ENCODE measurements at places on chromosomes 1 and 21. TPM values are rescaled to one million over a fixed set of nuclear protein-coding genes. Genes with fewer than 3 reads are reported as not detected.

The MTOR gene
- total RNA-seq, result 61.0 TPM

The SPATA1 gene
- total RNA-seq, result 2.2 TPM

The EXTL1 gene
- not detected for total RNA-seq

The FAM110D gene
- total RNA-seq, result 1.0 TPM

The TCHH gene
- not detected for total RNA-seq

The ZNF593OS gene
- not detected for total RNA-seq

The APCS gene
- 0.40 TPM for total RNA-seq

The HSD3B2 gene
- 2.1 TPM for total RNA-seq

The C1orf141 gene
- 0.88 TPM for total RNA-seq

The C1orf87 gene
- total RNA-seq, result 0.40 TPM

The SLC2A5 gene
- 2.3 TPM for total RNA-seq

The ATP1A4 gene
- total RNA-seq, result not detected

The NOTCH2NLA gene
- 72.3 TPM for total RNA-seq

DNA sequence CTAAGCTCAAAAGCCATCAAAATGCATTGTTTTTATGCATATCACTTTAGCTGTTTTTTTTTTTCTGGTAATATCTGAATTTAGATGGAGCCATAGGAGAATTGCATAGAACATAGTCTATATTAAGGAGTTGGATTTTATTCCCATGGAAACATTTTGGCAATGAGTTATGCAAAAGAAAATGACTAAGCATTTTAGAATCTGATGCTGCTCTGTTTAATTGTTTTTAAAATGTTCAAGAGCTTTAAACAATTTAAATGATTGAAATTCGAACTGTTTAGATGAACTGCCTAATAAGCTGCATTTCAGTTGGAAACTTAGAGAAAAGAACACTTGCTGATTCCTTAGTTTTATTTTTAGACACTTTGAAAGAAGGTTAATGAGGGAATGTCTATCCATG lies 1531.5 kb upstream of the B3GALT2 start:
- DNase-seq, result no peak

- no peak for DNase-seq
Observed at GRCh38 chr1:24107462-24108138, 4.3 kb downstream of the MYOM3 start.

GRCh38 chr1:227447531-227447990 lies 115.8 kb upstream of the ZNF678 start:
- peak; percentile 78 for DNase-seq

GRCh38 chr21:41794600-41794999 lies 27.7 kb upstream of the RIPK4 start:
- DNase-seq, result no peak

GRCh38 chr1:81695741-81696140 lies 105.0 kb upstream of the ADGRL2 start:
- no peak for DNase-seq

- DNase-seq, result no peak
Observed at GRCh38 chr21:28334407-28334806, 658.3 kb downstream of the LTN1 start.

DNA sequence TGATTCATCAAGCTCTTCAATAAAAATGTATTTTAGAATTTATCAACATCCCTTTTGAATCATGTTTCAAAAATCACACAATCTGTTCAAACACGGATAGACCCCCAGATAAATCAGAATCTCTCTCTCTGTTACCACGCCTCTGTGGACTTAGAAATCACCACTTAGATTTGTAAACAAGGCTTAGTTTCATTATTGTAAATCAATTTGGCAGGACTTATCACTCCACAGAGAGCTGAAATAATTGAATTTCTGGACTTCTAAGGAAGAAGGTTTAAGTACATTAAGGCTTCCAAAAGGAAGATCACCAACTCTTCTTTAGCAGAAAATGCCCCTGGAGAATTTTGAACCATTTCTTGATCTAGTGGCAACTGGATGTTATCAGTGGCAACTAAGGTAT lies 100.4 kb downstream of the APP start:
- DNase-seq, result no peak

DNA sequence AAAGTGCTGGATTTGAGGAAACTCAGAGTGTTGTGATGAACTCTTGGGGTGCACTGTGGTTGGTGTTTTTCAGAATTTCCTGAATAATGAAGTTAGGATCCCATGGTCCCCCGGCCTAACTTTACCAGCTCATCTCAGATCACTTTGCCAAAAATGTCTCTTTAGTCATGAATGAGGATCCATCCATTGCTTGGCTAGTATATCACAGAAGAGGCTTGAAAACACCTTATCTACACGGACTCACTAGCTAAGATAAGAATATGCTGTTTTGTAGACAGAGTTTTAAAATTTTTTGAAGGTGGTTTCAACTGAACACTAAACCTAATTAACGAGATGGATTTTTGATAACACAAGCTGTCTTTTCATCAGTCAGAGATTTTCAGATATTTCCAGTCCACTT lies 53.8 kb downstream of the IVNS1ABP start:
- no peak for DNase-seq

DNA sequence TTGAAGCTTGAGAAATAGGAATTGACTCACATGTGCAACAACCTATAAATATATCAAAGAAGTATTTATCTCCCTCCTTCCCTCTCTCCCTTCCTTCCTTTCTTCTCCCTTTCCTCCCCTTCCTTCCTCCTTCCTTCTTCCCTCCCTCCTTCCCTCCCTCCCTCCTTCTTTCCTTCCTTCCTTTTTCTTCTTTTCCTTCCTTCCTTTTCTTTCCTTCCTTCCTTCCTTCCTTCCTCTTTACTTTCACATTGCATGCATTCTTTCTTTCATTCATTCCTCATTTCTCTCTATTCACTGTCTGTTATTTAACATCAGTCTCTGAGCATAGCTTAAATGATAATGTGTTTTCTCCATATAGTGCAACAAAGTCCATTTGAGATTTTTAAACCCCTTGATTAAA lies 214.2 kb downstream of the CHRM3 start:
- DNase-seq, result no peak

GRCh38 chr1:161492827-161493226 lies 12.4 kb upstream of the FCGR2A start:
- DNase-seq, result no peak

DNA sequence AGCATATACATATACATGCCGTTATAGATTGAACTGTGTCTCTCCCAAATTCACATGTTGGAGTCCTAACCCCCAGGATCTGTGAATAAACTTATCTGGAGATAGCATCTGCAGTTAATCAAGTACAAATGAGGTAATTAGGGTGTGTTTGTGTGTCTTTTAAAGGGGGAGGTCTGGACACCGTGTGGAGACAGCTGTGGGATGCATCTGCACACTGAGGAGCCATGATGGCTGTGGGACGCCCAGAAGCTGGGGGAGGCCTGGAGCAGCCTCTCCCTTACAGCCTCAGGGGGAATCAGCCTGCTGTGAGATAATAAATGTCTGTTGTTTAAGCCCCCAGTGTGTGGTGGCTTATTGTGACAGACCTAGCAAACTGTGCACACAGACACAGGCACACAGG lies 51.8 kb upstream of the COL18A1 start:
- no peak for DNase-seq

GRCh38 chr1:152878042-152878441 lies at the start of gene SMCP:
TSS of gene SMCP (plus strand) at chr1:152878322. CDS start at chr1:152884423, 6,101 bp downstream.
- no peak for DNase-seq

DNA sequence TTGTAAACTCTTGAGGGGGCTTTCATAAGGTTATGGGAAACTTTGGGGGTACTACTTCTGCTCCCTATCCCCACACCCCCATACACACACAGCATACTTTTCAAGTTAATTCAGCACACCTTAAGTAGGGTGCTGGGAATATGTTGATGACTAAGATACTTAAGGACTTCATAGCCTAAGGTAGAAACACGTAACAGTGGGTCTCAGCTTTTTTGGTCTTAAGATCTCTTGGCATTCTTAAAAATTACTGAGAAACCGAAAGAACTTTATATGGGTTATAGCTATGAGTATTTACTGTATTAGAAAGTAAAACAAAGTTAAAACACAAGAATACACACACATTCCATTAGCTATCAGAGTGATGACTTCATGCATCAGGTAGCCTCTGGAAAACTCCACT lies 2.1 kb downstream of the OTUD3 start:
- DNase-seq, result no peak

DNA sequence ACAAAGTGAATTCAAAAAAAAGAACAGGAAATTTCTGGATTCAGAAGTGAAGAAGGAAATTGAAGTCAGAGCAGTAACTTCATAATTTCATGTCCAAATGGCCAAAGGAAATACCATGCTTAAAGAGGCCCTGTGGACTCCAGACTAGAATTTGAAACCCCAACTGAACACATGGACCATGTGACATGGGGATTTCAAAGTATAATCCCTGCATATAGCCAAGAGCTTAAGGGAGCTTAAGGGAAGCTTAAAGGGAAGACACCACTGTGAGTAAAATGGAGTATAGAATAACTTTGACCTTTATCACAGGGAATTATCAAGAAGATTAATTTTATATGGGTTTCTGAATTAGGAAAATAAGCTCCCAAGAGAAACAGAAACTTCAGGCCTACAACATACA lies 241.8 kb upstream of the POGK start:
- no peak for DNase-seq

GRCh38 chr1:24406788-24407187 lies 6.8 kb downstream of the STPG1 start:
- DNase-seq, result no peak

- DNase-seq, result no peak
Observed at GRCh38 chr1:30713311-30713710, 10.1 kb downstream of the MATN1 start.

GRCh38 chr1:169122976-169123375 lies 16.5 kb downstream of the ATP1B1 start:
- no peak for DNase-seq

DNA sequence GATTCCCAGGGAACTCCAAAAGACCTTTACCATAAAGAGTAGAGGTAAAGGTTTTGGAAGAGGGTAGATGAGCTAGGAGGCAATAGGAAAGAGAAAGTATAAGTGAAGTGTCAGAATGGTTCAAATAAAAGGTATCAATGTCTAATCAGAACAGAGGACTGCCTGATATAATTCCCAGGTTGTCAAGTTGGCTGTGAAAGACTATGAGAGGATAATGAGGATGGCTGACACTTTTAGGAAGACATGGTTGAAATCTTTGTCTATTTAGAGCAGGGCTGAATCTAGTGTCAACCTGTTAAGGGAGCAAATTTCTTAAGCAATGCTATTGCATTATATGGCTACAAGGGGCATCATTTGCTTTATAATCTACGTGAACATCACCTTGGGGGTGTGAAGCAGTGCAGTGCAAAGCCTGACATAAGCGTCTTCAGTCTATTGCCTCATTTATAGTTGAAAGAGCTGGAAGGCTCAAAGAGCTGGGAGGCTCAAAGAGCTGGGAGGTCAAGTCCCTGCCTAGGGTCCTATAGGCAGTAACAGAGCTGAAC lies 308.3 kb upstream of the DEPDC1 start:
- no peak for DNase-seq

- no peak for DNase-seq
Observed at GRCh38 chr1:28921286-28921869, 7.0 kb downstream of the EPB41 start.

DNA sequence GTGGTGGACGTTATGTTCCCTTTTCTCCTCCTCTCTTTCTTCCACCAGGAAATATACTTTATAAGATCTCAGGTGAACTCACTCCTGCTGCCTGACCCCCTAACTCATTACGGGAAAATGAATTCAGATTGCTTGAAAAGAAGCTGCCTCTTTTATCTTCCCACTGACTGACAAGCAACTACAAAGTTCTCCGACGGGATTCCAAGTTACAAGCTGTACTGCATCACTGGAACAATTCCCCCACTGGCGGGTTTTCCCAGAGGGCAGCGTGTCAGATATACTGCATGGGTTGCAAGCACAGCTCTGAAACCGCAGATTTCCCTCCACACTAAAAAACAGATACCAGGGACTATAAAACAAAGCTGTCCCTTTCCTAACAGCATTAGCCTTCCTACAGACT lies 390.6 kb downstream of the KCTD3 start:
- DNase-seq, result no peak

DNA sequence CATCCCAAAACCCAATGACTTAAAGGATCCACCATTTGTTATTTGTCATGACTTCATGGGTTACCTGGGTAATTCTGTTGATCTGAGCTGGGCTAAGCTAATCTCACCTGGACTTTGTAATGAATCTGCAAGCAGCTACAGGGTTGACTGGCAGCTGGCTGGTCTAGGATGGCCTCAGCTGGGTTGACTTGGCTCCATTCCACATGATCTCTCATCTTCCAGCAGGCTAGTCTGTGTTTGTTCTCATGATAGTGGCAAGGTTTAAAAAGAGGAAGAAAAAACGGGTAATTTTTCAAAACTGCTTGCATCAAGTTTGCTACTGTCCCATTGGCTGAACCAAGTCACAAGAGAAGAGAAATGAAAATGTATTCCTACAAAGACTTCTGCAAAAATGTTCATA lies 24.8 kb upstream of the ZMYM4 start:
- DNase-seq, result no peak

DNA sequence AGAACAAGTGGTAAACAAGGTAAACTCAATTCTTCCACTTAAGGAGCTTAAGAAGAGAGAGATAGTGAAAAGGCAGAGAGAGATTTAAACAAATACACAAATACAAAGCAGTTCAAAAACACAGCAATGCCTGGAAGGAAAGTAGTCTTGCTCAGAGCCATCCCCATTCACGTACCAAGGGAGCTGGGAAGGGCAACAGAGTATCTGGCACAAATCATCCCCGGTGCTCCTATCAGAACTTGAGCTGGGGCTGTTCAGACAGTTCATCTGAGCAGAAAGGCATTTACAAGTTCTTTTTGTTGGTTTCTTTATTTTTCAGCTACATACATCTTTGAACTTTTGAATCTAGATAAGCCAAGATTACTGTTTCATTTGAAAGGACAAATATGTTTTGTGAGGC lies 233.9 kb downstream of the KCNH1 start:
- no peak for DNase-seq

- DNase-seq, result no peak
Observed at GRCh38 chr1:113396585-113396984, 6.3 kb downstream of the MAGI3 start.

DNA sequence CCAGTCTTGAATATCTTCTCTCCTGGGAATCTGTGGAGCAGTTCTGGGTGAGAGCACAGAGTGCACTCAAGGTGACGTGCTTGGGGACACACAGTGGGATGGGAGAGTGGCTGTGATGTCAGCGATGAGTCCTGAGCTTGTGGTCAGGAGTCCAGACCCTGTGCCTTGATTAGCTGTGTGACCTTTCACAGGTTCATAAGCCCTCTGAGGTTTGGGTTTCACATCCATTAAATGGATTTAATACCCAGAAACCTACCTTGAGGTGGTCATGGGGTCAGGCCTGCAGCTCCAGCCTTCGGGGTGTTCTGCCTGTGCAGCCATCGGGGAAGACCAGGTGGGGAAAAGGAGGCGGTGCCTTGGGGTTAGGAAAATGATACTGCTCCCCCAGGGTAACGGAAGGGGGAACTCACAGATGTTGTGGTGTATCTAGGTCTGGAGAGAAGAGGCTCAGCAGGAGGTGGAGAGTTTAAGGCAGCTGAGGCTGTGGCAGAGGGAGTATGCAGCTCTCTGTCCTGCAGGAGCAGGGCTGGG lies 38.5 kb upstream of the ETV3 start:
- DNase-seq, result no peak

- DNase-seq, result no peak
Observed at GRCh38 chr1:33828654-33829053, 35.2 kb upstream of the HMGB4 start.

GRCh38 chr1:54814126-54814498 lies 13.0 kb upstream of the TTC22 start:
- no peak for DNase-seq

GRCh38 chr1:67468066-67468718 lies 38.0 kb upstream of the SERBP1 start:
- no peak for DNase-seq

GRCh38 chr1:165753934-165754333 lies 14.7 kb downstream of the TMCO1 start:
- DNase-seq, result no peak

Measured in upper lobe of left lung (tissue), 6 donors.